Fibroblast of skin of back (primary cell): ENCODE measurements at places on chromosomes 5 and 9.

GRCh38 chr9:29969856-29970647, 2396.8 kb upstream of the C9orf72 start:
- DNase-seq = no peak

- DNase-seq = peak; percentile 20
Measured at GRCh38 chr5:81971111-81971711, 612 bp upstream of the ATG10 start.

- no peak for DNase-seq
Measured at GRCh38 chr5:105812304-105812703, 1858.4 kb downstream of the EFNA5 start.

DNA sequence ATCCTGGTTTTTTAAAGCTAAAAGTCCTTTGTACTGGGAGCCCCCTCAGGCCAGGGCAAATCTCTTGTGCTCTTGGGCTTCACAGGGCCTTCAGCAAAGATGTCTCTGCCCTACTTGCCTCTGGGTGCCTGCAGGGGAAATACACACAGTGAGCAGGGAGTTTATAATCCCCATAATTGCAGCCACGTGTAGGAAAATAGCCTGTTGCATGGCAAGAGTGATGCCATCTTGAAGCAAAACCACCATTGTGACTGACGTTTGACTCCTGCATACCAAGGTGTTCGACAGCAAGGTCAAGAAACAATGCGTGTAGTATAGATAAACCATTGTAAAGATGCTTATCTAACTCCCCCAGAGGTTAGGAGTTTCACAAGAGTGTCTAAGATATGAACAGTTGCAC, 11.4 kb upstream of the IL3 start:
- no peak for DNase-seq

DNA sequence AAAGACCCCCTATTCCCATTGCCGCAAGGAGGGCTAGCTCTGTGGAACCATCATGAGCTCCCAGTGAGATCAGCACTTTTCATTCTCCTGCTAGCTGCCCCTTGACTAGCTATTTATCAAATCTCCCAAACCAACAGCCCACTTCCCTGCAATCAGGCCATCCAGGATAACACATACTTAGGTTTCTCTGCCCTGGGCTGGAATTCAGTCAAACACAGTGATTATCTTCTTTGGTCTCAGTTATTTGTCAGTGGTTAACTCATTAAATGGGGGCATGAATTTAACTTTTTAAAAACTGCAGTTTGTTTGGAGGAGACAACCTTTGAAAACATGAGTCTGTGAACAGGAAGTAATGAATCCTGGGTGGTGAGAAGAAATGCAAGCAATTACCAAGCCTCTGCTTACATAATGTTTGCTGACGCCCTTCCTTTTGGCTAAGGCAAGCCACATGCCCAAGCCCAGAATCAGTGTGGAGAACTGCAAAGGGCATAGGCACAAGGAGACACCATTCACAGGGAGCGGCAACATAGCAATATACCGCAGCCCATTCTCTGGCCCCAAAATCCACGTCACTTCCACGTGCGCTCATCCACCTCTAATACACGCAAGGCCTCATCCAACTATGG, 275.0 kb downstream of the DRD1 start:
- no peak for DNase-seq

DNA sequence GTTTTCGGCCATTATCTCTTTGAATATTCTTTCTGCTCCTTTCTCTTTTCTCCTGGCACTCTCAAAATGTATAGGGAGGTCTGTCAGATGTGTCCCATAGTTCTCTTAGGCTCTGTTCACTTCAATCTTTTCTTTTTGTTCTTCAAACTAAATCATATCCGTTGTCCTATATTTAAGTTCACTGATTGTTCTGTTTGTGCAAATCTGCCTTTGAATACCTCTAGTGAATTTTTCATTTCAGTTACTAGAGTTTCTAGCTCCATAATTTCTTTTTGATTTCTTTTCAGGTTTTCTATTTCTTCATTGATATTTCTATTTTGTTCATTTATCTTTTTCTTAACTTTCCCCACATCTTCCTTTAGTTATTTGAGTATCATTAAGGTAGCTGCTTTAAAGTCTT, 65.4 kb downstream of the CERT1 start:
- no peak for DNase-seq

GRCh38 chr5:86557920-86558319, 59.8 kb upstream of the COX7C start:
- no peak for DNase-seq

GRCh38 chr5:110665184-110665726, 61.2 kb downstream of the TMEM232 start:
- DNase-seq = no peak

DNA sequence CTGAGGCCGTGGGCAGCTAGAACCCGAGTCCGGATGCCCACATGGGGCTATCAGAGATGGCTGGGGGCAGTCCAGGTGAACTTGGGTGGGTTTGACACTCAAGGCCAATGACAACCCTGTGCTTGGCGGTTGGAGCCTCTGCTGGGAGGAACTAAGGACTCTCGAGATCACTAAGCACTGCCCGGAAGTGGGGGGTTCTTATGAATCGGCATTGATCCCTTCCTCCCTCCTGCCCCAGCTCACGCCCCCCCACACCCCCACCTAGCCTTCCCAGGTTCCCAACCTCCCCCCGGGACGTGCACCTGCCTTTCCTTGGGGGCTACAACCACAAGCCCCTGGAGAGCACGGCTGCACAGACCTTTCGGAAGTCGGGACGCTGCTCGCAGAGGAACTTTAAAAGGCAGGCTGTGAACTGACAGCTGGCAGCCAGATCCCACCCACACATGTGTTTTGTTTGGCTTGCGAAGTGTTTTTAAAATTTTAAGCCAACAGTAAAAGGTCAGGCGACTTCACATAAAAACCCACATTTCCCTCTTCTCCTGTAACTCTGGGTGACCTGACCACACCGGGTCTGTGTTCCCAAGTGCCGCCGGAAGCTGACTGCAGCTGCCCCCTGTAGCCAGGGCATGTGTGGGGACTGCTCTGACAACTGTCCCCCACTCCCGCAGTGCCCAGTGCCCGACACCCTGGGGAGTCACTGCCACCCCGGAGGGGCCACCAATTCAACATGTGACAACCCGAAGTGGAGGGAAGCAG, 5.1 kb upstream of the RALGDS start:
- DNase-seq = peak; percentile 53

DNA sequence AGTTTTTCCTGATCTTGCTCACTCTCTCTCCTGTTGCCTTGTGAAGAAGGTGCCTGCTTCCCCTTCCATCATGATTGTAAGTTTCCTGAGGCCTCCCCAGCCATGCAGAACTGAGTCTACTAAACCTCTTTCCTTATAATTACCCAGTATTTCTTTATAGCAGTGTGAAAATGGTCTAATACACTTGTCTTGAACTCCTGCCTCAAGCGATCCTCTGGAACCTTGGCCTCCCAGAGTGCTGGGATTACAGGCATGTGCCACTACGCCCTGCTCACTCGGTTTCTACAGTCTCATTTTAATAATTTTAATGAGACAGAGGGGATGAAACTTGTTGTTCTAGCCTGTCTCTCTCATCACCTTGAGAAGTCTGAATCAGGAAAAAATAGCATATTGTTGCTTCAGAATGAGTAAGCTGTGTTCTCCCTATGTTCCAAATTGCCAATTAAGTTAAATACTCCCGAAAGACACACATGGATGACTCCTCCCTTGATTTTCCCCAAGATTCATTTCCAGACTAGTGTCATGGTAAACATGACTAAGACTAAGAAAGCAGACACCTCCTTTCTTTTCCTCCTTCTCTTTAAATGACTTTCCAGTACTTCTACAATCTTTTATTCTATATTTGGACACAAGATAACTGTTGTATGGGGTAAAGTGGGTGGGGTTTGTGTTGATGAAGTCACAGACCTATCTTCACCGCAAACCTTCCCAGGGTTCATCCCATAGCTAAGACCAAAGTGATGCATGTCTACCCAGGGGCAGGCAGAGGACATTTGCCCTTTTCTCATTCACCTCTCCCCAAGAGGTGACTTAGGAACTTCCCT, 7.8 kb upstream of the DNAJC18 start:
- peak; percentile 70 for DNase-seq

GRCh38 chr5:53073348-53073747, 36.2 kb downstream of the MOCS2 start:
- DNase-seq = no peak

DNA sequence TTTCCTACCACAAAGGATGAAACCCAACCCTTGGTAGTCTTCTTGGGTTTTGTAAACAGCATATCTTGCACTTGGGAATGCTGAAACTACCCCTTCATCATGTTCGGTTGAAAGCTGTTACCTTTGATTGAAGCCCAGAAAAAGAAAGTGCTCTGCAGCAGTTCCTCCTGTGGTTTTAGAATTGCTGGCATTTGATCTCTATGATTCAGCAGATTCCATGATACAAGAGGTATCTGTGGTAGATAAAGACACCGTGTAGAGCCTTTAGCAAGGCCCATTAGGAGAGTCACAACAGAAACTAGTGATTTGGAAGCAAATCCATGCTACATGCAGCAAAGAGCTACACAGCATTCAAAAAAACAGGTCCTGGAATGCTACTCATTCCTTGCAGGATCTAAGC, 557.0 kb downstream of the TLE1 start:
- DNase-seq = peak; percentile 15

GRCh38 chr5:62343428-62343827, 37.4 kb downstream of the KIF2A start:
- no peak for DNase-seq

DNA sequence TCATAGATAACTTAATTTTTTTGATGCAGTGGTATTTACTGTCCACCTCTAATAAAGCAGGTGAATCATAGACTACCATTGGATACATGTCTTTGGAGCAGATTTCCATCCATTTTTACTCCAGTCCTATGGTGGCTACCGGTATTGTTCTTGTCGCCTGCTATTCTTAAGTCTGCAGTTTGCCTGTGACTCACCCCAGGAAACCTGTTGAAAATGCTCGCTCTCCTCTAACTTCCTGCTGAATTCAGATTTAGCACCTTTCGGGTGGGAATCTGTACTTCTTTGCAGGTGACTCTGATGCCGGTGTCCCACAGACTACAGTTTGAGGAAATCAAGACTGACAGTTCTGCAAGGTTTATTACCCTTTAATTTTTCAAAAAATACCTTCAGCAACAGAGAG, 58.8 kb upstream of the DHFR start:
- DNase-seq = no peak

- DNase-seq = peak; percentile 73
Measured at GRCh38 chr9:107782381-107782780, 292.8 kb upstream of the KLF4 start.

GRCh38 chr9:124198948-124199347, 58.8 kb upstream of the NEK6 start:
- DNase-seq = no peak

GRCh38 chr9:26292943-26293342, 599.7 kb downstream of the CAAP1 start:
- peak; percentile 95 for DNase-seq

DNA sequence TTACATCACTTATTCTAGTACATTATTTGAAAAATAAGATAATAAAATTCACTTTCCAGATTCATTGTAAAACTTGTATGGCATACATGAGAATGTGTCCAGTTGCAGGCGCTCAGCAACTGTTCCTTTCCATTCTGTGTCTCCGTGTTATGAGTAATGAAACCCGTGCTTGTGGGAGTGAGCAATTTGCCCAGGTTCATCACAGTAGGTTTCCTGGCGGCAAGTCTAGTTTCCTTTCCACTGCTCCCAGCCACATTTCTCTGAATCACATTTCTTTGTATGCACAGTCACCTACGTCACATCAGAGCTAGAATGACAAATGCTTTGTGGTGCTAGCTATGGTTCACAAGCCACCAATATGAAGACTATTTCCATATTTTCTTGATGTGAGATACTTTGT, 39.9 kb downstream of the MOCS2 start:
- DNase-seq = peak; percentile 71

DNA sequence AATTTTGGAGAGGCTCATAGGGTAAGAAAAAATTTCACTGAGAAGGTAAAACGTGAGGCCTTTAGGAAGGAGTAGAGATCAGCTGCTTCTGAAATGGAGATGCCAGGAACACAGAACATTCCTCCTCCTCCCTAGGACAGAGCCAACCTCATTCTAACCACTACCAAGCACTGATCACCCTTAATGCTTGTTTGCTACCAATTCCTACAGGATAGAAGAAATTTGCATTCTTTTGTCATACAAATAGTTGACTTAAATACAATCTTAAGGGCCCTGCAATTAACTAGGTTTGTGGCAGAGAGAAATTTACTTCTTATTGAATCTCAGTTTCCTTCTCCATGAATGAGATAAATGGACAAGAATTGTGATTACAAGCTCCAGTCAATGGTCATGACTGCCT, 780.2 kb upstream of the WWC1 start:
- no peak for DNase-seq

- DNase-seq = no peak
Measured at GRCh38 chr9:73357607-73358006, 205.9 kb downstream of the ANXA1 start.

- DNase-seq = no peak
Measured at GRCh38 chr5:112869948-112870347, 8.9 kb downstream of the SRP19 start.

- DNase-seq = no peak
Measured at GRCh38 chr9:115643948-115644727, 509.5 kb upstream of the PAPPA start.

- no peak for DNase-seq
Measured at GRCh38 chr9:104795857-104796256, 31.9 kb downstream of the NIPSNAP3B start.

- no peak for DNase-seq
Measured at GRCh38 chr5:69013481-69013880, 80.3 kb upstream of the SLC30A5 start.

DNA sequence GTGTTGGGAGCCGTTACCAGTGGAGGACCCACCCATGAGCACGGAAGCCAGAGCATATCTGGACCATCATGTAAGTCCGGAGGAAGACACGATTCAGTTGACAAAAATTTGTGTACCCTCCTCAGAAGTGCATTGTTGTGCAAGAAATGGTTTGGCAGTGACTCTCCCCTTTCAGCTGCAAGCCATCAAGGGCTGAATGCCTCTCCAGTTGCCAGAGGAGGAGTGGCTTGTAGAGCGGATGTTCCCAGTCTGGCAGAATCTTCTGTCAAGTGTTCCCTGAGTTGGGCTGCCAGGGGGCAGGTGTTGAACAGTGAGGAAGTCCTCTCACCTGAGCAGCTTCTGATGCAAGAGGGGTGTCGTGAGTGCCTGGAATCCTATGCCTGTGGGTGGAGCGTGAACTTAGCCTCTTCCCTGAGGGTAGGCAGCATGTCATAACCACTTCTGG, 27.6 kb upstream of the CDKN2AIPNL start:
- peak; percentile 87 for DNase-seq

GRCh38 chr9:130905125-130905901, 8.7 kb upstream of the QRFP start:
- DNase-seq = no peak

GRCh38 chr5:36744773-36745589, 131.6 kb upstream of the NIPBL start:
- DNase-seq = peak; percentile 33

DNA sequence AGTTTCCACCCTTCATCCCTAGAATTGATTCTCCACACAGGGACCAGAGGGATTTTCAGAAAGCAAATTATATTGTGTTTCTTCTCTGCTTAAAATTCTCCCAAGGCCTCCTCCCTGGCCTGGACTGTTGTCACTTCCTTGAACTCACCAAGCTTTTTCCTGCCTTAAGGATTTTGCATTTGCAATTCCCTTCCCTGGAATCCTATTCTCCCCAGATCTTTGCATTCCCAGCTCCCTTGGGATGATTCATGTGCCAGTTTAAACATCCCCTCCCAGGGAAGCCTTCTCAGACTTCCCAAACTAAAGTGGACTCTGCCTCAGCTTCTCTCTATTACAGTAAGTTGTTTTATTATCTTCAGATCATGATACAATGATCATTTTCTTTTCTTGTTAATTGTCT, 35.2 kb upstream of the PDE8B start:
- peak; percentile 67 for DNase-seq

- no peak for DNase-seq
Measured at GRCh38 chr5:156431956-156432829, 105.2 kb downstream of the SGCD start.

- no peak for DNase-seq
Measured at GRCh38 chr5:6775571-6775970, 62.3 kb downstream of the TENT4A start.
